Activated naive CD4-positive, alpha-beta T cell treated with anti-CD3 and anti-CD28 coated beads, Interleukin-2, amount 50 U/mL, for 16 hours (primary cell): ENCODE measurements at places on chromosomes 5 and 9.

DNA sequence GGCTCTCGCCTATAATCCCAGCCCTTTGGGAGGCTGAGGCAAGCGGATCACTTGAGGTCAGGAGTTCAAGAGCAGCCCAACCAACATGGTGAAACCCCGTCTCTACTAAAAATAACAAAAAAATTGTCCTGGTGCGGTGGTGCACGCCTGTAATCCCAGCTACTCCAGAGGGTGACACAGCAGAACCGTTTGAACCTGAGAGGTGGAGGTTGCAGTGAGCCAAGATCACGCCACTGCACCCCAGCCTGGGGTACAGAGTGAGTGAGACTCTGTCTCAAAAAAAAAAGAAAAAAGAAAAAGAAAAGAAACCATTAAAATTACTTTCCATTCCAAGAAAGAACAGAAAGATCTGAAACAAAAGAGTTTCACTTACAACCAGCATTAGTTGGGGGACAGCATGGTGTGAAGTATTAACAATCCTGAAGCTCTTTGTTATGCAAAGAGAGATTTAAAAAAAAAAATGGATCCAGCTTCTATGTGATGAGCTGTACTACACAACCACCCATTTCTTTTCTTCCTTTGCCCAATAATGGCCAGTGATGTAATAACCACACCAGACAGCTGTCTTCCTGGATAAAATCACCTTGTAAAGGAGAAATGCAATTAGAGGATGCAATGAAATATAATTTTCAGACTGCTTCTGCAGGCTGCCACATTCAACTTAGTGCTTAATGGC lies 76.9 kb downstream of the MED27 start:
- no peak for DNase-seq

GRCh38 chr5:178751286-178751685 lies 20.8 kb upstream of the ZNF354A start:
- DNase-seq, result no peak

DNA sequence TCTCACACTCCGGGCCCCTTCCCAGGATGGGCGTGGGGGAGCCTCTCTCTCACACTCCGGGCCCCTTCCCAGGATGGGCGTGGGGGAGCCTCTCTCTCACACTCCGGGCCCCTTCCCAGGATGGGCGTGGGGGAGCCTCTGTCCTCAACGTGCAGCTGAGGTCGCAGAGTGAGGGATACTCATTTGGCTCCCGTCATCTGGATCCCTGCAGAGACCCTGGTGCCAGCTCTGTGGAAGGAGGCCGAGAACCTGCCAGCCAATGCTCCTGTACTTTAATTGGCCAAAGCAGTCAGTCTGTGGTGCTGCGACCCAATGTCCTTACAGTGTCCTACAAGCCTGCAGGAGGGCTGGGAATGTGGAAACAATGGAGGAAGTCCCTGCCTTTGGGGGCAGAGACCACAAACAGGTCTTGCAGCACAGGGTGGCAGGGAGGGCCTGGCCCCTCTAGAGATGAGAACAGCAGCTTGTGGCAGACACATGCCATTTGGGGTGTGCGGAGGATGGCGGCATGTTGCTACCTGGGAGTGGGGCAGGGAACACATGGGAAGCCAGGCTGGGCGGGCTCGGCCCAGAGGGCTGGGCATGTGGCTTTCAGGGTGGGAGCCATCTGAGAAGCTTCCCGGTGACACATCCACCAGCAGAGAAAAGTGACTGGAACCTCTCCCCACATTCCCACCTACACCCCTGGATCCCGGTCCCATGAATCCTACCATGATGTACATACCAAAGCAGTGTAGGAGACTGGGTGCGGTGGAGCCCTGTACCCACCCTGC lies 13.6 kb upstream of the MRNIP start:
- no peak for DNase-seq

- DNase-seq, result no peak
These were observed 3.5 kb upstream of the NEK6 start for GRCh38 chr9:124254261-124254682.

GRCh38 chr5:67639976-67640375 lies 443.4 kb upstream of the CD180 start:
- no peak for DNase-seq

GRCh38 chr5:36360307-36360706 lies 58.6 kb upstream of the RANBP3L start:
- DNase-seq, result no peak

DNA sequence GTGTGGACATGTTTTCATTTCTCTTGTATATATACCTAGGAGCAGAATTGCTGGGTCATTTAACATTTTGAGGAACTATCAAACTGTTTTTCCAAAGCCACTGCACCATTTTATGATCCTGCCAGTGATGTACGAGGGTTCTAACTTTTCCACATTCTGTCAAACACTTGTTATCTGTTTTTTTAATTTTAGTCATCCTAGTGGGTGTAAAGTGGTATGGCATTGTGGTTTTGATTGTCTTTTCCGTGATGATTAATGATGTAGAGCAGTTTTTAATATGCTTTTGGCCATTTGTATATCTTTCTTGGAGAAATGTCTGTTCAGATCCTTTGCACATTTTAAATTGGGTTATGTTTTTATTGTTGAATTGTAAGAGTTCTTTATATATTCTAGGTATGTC lies 107.0 kb downstream of the MELK start:
- no peak for DNase-seq

DNA sequence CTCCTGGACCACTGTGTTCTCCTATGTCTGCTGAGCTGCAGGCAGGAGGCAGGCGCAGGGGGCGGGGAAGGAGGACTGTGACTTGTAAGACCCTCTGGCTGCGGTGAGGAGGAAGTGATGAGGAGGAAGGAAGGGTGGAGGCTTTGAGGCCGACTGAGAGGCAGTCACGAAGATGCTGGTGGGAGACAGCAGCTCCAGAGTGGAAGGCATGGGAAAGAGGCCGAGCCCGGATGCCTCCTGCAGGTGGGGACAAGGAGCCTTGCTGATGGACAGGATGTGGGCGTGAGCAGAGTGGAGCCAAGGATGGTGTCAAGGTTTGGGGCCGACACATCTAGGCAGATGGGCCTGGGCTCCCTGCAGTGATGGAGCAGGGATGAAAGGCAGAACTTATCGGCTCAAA lies 74.3 kb upstream of the ICE1 start:
- DNase-seq, result no peak

DNA sequence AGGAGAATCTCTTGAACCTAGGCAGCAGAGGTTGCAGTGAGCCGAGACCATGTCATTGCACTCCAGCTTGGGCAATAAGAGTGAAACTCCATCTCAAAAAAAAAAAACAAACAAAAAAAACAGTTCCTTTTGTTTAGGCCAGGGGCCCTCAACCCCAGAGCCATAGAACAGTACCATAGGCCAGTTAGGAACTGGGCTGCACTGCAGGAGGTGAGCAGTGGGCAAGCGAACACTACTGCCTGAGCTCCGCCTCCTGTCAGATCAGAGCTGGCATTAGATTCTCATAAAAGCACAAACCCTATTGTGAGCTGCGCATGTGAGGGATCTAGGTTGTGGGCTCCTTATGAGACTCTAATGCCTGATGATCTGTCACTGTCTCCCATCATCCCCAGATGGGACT lies 49.1 kb upstream of the SUB1 start:
- DNase-seq, result no peak

GRCh38 chr5:171907725-171908343 lies 98.6 kb downstream of the FBXW11 start:
- peak; percentile 45 for DNase-seq

- DNase-seq, result no peak
These were observed 396.2 kb upstream of the IRX4 start for GRCh38 chr5:2278825-2279456.

DNA sequence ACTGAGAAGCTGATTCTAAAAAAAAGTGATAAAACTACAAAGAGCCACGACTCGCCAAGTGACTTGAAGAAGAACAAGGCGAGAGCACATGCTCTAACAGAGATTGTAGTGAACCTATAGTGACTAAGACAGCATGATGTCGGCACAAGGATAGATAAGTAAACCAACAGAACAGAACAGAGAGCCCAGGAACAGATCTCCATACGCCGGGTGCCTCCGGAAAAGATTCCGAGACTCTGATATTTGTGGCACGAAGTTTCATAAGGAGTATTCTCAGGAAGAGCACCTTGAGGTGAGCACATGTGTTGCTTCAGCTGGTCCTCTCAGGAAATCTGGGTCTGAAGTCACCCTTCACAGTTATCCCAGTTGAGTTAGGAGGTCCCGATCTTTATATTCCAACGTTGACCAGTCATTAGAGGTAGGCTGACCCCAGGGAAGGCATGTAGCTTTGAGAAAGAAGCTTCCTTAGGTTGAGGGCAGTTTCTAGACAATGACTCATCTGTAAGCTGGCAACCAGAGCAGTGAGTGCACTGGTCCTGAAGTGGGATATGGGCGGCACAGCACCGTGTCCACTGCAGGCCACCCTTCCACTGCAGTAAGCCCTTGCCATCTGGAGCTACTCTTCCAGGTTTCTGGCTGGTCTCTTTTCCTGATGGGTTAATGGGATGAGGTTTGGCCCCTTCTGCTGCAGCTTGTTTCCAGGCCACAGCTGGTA lies 13.6 kb upstream of the CLK4 start:
- no peak for DNase-seq

- no peak for DNase-seq
These were observed 4.4 kb upstream of the PRR7 start for GRCh38 chr5:177442066-177442826.

GRCh38 chr9:72443855-72444254 lies 77.6 kb upstream of the TMC1 start:
- no peak for DNase-seq

DNA sequence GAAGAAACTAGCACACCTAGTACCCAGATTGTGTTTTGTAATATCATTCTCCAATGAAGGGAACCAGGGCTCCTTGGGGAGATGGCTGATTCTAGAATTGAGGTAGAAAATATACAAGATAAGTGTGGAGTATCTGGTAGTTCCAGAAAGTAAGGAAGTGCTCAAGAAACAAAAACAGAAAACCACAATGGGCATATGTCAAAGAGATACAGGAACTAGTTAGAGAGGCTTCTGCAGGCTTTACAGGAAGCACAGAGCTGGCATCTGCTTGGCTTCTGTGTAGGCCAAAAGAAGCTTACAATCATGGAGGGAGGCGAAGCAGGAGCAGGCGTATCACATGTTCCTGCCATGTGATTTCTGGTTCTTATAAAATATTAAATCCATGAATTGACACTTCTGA lies 105.7 kb upstream of the TMEM161B start:
- no peak for DNase-seq

DNA sequence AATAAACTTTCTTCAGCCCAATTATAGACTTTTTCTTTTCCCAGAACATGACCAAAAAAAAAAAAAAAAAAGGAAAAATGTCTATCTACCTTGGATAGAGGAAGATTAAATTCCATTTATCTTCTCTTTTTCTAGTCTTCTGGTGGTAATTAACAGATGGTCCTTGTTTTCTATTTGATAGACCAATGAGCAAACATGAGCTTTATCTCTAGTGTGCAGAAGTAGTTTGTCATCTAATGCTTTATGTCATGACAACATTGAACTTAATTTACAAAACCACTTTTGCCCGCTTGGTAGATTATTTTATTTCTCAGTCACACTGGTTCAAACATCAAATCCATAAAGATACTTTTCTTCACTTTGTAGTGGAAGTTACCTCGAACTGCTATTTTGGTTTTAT lies 69.5 kb upstream of the ELL2 start:
- DNase-seq, result no peak

- DNase-seq, result no peak
These were observed 23.9 kb upstream of the PPP3R2 start for GRCh38 chr9:101618698-101619097.

DNA sequence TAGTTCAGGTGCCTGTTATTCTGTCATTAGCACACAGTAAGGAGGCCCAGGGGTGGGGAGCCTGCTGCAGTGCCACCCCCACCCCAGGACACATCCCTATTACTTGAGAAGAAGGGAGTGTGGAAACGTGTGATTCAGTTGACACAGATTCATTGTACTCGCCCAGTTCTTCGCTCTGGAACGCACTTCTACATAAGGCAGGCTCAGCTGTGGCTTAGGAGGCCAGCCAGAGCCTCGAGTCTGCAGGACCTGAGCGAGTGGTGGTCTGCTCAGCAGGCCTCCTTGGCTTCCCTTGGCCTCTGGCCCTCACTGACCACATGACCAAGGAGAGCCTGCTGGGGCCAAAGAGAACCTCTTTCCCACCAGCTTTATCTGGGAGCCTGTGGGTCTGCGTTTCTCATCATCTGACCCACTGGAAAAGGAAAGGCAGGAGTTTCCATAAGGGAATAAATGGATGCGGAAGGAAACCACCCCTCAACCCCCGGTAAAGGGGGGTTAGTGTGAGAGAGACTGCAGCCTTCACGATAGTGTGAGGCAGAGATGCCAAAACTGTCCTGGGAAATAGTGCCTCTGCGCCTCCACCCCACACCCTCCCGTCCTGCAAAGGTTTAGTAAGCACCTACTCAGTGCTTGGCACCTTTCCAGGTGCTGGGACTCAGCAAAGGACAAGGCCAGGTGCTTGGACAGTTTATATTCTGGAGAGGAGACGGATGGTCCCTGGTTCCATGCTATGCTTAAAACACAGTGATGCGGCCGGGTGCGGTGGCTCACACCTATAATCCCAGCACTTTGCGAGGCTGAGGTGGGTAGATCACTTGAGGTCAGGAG lies 73.7 kb downstream of the PPARGC1B start:
- no peak for DNase-seq

GRCh38 chr9:38638881-38639576 lies 18.6 kb upstream of the ANKRD18A start:
- no peak for DNase-seq

DNA sequence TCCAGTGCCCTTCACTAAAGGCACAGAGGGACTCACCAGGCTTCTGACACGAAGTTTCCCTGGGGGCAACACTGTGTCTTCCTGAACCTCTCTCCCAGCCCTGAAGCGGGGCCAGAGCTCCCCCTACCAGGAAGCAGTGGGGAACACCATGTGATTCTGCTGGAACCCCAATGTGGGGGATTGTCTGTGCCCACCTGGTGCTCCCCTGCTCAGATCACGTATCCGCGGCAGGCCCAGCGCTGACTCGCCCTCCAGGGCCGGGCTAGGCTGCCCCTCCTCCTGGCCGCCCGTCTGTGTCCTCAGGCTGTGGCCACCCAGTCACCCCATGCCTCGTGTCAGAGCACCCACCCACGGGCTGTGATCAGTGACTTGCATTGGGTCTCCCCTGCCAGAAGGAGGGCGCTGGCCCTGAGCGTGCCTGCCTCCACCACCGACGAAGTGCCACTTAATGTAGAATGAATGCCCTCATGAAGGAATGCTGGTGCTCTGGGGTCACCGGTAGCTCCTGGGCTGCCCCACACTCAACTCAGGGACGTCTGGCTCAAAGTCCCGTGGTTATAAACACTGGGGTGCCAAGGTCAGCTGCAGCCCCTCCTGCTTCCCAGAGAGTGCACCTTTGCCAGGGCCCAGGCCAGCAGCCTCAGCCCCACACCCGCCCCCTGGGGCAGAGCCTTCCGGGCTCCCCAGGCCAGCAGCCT lies 22.1 kb downstream of the SARDH start:
- no peak for DNase-seq

GRCh38 chr5:483011-483410 lies 40.0 kb downstream of the EXOC3 start:
- DNase-seq, result no peak
